ENCODE measurements at places on chromosomes 7 and 10.

GRCh38 chr7:105975770-105976417 is 12.8 kb downstream of the CDHR3 start:
- no peak for DNase-seq

GRCh38 chr10:72649291-72649690 is 23.4 kb upstream of the MICU1 start:
- DNase-seq = no peak

DNA sequence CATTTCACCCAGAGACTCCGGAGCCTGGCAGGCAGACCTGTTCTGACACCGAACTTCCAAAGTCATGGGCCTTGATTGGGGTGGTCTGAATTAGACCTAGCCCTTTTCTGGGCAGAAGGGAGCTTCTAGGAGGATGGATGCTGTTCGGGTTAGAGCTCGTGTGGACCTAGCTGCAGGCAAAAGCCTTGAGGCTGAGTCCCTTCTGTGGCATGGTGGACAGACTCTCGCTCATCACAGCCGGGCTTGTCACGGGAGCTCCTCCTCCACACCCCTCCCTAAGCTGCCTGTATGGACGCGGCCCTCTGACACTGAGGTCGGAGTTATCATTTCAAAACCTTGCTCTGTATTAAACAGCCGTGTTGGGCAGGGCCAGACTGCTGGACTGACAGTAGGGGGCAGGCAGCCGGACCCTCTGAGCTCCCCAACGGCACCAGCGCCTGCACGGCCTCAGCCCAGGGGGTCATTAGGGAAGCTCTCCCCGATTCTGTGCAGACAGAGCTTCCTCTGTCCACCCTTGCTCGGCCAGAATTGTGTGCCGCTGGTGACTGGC is 2.2 kb downstream of the IRF5 start:
- no peak for DNase-seq

DNA sequence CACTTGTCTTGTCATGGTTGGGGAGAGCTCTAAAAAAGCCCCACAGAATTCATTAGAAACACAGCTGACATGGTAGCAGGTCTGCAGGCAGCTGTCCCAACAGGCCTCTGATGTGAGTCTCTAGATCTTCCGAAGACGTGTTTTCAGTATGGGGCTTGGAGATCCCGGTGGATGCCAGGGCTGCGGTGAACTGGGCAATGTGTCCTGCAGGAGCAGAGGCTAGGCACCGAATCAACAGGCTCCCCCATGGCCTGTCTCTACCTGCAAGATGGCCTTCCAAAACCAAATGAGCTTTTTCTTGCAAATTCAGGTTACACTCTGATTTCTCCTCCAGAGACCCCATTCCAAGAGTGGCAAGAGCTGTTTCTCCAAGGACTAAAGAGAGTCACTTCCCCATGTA is 2.9 kb downstream of the CPXM2 start:
- DNase-seq = no peak

- DNase-seq = no peak
These were observed 31.8 kb upstream of the LSM8 start for GRCh38 chr7:118152149-118152548.

DNA sequence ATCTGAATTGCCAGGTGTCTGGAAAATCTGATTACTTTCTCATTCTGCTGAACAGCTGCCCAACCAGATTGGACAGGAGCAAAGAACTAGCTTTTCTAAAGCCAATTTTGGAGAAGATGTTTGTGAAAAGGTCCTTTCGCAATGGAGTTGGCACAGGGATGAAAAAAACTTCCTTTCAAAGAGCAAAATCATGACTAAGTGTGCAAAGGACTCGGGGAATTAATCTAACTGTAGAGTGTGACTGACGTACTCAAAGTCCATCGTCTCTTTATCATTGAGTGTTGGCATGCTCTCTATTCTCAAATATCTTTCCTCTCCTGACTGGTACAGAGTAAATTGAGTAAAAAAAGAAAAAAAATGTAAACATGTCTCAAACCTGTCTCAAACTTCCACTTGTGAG is 3.3 kb downstream of the NPS start:
- no peak for DNase-seq

DNA sequence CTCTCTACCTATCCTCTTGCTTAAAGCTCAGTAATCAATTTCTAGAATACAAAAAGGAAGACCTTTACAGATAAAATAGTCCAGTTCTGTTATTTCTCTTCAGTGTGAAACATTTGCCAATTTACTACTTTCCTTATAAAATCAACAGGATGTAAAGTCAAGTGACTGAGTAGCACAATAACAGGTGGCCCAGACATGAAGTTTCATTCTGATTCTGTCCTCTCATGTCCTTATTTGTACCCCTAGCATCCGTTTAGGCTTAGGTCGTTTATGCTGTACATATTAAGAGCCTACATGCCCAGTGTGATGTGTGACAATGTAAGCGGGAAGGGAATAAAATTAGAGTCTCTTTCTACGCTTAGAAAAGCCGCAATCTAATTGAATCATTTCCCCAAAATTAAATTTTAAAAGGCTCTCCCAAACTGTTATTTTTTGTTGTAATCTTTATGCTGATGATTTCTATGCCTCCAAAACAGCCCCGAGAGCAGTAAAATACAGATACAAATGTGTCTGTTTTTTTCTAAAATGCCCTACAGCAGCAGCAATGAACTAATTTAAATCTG is 29.1 kb downstream of the EPC1 start:
- no peak for DNase-seq

- DNase-seq = peak; percentile 46
These were observed 60.6 kb upstream of the AKR1C1 start for GRCh38 chr10:4902571-4903011.

Measured in epithelial cell of prostate (primary cell).